ENCODE measurements at places on chromosomes 1 and 21. TPM values are rescaled to one million over a fixed set of nuclear protein-coding genes. Genes with fewer than 3 reads are reported as not detected.

- H3K4me3 ChIP-seq = no peak overlapping the region
- DNase-seq = no peak
- H3K4me1 ChIP-seq = no peaks in the 10 kb centered on the region
- H3K27ac ChIP-seq = no peak overlapping the region
Observed at GRCh38 chr1:48560116-48560515, 88.1 kb upstream of the SPATA6 start.

- no peaks in the 10 kb centered on the region for H3K36me3 ChIP-seq
- no peak overlapping the region for H3K4me3 ChIP-seq
- no peak overlapping the region for H3K27ac ChIP-seq
- no peak for DNase-seq
- no peaks in the 10 kb centered on the region for H3K4me1 ChIP-seq
Observed at GRCh38 chr1:3333903-3334302, 120.6 kb upstream of the ARHGEF16 start.

DNA sequence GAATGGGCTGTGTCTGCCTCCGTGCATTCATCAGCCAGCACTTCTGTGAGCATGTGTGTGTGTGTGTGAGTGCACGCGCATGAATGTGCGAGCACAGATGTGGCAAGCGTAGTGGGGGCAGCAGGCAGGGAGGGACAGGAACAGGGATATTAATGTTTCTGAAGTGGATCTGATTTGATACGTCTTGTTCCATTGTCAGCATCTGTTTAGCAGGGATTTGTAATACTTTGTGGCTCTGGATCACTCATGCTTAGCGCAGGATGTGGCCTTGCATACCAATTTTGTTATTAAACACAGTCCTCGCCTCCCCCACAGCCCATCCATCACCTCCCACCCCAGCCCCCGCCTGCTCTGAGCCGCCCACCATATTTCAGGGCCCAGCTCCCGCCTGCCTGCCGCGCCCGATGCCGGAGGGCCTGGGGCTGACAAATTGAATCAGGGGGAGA, 52.4 kb downstream of the TMEM53 start:
- H3K4me1 ChIP-seq = no peaks in the 10 kb centered on the region
- H3K27ac ChIP-seq = no peak overlapping the region
- DNase-seq = no peak
- no peaks in the 10 kb centered on the region for H3K36me3 ChIP-seq
- H3K27me3 ChIP-seq = no peaks in the 10 kb centered on the region

Gene BACE2
- total RNA-seq = 4.1 TPM

Gene TFF3
- total RNA-seq = not detected

Gene SEMA6C
- 1.9 TPM for total RNA-seq

Gene COL6A2
- 7.2 TPM for total RNA-seq
